ENCODE measurements at places on chromosomes 6 and 20.

GRCh38 chr6:158572653-158573541 lies 13.0 kb downstream of the TMEM181 start:
- DNase-seq = no peak

DNA sequence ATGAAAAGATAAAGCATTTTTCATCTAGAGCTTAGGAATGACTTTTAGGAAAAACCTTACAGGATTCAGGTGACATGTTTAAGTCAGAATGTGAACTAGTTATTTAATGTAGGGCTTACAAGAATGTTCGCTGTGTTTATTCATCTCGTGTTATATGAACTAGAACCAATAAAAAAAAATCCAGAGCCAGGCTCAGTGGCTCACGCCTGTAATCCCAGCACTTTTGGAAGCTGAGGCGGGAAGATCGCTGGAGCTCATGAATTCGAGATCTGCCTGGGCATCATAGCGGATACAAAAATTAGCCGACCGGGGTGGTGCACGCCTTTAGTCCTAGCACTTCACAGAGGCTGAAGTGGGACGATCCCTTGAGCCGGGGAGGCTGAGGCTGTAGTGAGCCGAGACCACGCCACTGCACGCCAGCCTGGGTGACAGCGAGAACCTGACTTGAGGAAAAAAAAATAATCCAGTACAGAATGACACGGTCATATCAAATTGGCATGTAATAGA lies 46.3 kb downstream of the OR2B2 start:
- no peak for DNase-seq

DNA sequence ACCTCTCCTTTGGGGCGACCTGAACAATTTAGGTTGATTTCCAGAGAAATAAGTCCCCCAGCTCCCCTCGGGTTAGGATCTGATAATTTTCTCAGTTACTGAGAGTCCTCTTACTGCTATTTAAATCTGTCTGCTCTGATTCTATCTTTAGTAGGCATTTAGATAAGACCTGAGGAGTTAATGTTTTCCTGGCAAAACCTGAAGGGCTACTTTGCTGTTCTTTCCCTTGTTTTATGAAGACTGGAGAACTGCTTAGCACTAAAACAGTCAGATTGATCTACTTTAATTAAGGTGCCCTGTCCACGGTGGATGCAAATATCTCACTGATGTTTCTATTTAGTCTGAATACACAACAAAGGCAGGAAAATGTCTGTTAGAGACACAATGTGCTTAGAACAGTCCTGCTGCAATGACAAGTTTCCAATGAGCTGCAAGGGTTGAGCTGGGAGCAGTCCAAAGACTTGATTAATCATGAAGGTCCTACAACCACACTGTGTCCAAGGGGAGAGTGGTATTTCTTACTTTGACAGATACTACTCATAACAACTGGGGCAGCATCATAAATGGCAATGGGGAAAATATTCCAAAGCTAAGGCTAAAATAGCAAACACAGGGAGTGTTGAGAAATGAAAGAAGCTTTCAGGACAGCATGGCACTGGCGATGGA lies 15.7 kb downstream of the ADTRP start:
- no peak for DNase-seq

- DNase-seq = no peak
Measured at GRCh38 chr6:42808492-42809483, 26.9 kb downstream of the BICRAL start.

DNA sequence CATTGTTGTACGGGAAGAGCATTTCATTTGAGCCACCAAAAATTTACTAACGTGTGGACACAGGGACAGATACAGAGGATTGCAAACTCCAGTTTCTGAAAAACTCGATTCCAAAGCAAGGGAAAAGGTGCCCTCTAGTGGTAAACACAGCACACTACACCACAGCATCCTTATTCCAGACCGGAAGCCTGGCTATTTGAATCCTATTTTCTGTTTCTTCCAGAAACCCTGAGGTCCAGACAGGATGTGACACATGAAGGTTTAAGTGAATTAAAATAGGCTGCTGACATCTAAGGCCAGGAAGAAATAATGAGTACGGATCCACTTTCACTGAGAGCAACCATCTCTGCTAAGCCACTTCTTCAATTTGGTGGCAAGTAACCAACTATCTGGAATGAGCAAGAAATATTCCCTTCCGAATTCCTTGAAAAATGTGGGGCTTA lies 31.8 kb upstream of the GMPR start:
- peak; percentile 82 for DNase-seq

DNA sequence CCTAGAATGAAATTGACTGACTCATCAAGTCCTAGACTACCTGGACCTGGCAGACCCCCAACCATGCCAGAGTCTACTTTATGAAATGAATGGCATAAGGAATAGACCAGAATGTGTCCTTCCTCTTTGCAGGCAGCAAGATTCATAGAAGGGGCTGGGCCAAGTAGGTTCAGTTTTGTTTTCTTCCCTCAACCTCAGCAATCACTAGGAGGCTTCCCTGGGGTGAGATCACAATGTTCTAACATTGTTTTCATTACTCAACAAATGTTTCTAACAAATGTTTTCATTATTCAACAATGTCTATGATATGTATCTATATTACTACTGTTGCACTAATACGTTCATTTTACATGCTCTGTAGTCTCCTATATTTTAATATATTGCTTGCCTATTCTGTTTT lies 8.4 kb upstream of the FAM162B start:
- no peak for DNase-seq

DNA sequence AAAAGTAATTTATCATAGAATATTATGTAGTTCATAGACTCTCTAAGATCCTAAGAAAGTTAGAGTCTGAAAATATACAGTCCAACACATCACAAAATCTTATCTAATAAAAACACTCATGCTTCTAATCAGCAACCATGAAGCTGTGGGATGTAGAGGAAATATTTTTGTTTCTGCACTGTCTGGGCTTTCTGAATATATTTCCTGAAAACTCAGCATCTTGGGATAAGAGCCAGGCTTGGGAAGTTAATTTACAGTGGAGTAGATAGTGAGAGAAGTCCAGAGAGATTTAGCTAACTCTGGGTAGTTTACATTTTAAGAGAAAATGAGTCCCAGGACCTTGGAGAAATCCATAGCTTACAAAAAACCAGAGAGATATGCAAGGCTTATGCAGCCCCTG lies 150.4 kb upstream of the BMP5 start:
- no peak for DNase-seq

DNA sequence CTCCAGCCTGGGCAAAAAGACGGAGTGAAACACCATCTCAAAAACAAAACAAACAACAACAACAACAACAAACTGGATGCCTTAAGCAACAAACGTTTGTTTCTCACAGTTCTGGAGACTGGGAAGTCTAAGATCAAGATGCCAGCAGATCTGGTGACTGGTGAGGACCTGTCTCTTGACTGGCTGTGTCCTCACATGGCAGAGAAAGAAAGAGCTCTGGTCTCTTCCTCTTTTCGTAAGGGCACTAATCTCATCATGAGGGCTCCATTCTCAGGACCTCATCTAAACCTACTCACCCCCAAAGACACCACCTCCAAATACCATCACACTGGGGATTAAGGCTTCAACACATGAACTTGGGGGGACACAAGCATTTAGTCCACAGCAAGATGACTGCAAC lies 13.5 kb upstream of the GFOD1 start:
- DNase-seq = no peak

- DNase-seq = peak; percentile 39
Measured at GRCh38 chr6:47592131-47592840, 106.1 kb upstream of the ADGRF4 start.

- DNase-seq = no peak
Measured at GRCh38 chr6:170050591-170051041, 240.3 kb downstream of the DLL1 start.

DNA sequence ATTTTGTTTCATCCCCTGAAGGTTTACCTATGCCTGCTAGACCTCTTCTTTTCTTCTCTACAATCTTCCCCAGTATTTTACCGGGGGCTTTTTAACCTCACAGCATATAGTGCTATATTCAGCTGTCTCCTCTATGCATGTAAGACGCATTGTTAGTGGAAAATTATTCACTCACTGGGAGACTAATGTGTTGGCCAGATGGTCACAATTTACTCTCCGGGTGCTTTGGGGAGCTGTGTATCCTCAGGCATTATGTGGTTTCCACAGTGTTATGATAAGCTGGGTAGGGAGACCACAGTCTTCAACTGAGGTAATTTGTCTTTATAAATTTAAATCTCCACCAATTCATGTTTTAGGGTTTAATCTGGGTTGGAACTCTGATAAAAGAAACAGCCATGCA lies 553.8 kb upstream of the PTCHD4 start:
- DNase-seq = peak; percentile 3

DNA sequence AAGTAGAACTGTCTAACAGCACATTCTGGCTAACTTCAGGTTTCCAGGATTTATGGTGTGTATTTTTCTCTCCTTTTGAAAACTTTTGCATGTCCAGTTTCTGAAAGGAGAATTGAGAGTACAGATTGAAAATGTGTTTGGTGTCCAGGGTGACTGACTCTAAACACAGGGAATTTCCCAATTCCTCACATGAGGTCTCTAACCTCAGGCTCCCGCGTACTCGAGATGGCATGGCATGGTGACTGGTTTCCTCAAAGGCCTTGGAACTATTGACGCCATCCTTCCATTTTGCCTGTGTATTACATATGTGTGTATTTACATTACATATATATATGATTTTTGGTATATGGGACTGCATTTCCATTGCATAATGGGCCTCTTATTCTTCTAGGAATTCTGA lies 52.5 kb downstream of the PRND start:
- no peak for DNase-seq

DNA sequence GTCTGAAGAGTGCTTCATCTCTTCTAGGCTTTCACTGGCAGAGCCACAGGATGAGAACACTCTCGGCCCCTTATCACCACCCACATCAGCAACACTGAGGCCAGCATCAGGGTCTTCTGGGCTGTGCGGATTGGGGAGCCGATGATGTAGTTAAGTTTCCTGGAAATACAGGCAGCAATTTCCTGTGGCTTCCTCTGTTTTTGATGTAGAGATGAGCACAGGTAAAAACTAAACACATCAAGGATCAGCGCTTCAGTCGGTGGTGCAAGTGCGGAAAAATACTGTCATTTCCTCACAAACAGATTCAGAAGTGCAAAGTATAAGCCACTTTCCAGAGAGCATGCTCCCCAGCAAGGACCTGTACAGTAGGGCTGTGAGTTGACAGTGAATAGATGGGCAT lies 62.6 kb downstream of the BACH2 start:
- DNase-seq = no peak

GRCh38 chr20:63054681-63055240 lies 48.0 kb upstream of the BHLHE23 start:
- no peak for DNase-seq

DNA sequence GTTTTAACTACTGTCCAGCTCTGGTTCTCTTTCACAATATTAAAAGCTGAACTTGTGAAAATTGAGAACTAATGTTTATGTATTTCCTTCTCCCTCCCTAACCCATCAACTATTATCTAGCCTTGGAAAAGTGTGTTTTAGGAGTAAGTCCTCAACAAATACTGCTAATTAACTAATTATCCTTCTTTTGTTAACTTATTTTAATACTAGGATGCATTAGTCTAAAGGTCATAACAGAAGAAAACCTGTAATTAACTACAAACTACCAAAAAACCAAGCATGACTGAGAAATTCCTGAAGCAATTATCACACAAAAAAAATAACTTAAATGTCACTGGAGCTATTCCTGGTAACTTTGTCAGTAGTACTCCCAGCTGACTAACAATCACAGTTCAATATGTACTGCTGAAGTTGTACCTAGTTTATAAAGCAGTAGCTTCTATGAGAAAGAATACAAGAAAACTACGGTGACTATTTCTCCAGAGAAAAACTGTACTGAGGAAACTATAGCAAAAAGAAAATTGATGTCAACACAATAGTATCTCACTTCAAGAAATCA lies 301.9 kb downstream of the LAMA2 start:
- DNase-seq = peak; percentile 12

DNA sequence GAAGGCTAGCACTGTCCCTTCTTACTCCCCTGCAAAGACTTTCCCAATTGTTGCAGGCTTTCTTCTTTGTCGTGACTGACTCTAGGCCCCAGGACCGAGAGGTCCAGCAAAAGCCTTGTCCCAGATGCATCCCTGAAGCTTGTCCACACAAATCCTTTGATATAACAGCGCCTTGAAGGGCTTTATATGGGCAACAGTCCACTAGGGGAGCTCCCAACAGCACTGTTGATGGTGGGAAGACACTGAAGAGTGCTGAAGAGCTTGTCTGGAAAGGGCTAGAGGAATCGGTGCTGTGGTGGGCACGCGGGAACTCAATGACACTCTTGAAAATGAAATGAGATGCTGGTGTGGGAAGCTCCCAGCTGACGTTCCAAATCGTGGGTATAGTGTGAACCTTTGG lies 316.1 kb upstream of the CDH4 start:
- DNase-seq = no peak

GRCh38 chr6:17392978-17393891 lies at the start of gene CAP2:
Gene CAP2, plus strand, starts transcription at chr6:17393595. Its CDS starts 27,961 bp downstream, at chr6:17421556.
- peak; percentile 80 for DNase-seq

DNA sequence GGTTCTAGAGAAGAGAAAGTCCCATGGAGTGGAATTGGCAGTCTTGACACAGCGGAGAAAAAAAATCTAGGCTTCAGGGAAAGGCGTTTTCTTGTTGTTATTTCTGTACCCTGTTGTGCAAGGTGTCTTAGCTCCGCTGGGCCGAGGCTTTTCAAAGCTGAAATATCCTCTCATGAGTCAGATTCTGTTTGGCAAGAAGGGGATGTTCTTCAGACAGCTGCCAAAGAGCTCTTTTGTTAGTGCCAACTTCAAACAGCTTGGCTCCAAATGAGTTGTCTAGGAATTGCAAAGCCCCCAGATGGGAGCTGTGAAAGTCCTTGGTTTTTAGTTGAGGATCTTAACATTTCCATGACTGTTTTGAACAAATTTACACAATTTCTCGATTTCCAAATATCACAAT lies 45.6 kb downstream of the LRRN4 start:
- DNase-seq = peak; percentile 97

GRCh38 chr6:37696841-37697662 lies 631 bp downstream of the MDGA1 start:
- DNase-seq = peak; percentile 30

DNA sequence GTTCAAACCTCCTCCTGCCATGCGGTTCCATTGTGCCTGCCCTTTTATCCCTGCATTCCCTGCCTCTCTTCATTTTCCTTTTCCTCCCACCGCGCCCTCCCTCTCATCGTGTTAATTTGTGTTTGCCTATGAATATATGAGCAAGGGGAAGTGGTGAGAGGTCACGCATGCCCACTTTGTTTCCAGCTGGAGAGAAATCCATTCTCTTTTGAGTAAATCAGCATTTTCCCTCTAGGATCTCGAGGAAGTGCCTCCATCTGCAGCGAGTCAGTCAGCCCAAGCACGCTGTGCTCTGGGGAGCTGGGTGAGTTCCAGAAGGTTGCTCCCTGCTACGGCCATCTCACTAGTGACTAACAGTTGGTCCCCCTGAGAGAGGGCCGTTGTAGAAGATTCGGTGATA lies 42.9 kb downstream of the CDH26 start:
- DNase-seq = no peak
